ENCODE measurements at places on chromosomes 1 and 21. TPM values are rescaled to one million over a fixed set of nuclear protein-coding genes. Genes with fewer than 3 reads are reported as not detected.

GRCh38 chr21:16194095-16194787 lies 464.5 kb downstream of the USP25 start:
- no peaks in the 10 kb centered on the region for H3K36me3 ChIP-seq
- peaks cover 15% of the 10 kb centered on the region for H3K27me3 ChIP-seq
- no peak for DNase-seq
- no peak overlapping the region for H3K27ac ChIP-seq

- no peak for DNase-seq
- H3K4me1 ChIP-seq = peaks cover 52% of the 10 kb centered on the region
- peaks cover 2% of the 10 kb centered on the region for H3K36me3 ChIP-seq
- peak overlapping the region; percentile 22 for H3K4me3 ChIP-seq
Measured at GRCh38 chr1:228830954-228831481, 95.7 kb downstream of the RHOU start.

GRCh38 chr1:83787246-83787998 lies 211.5 kb downstream of the TTLL7 start:
- no peak for DNase-seq
- H3K36me3 ChIP-seq = peaks cover 1% of the 10 kb centered on the region
- H3K27ac ChIP-seq = no peak overlapping the region
- H3K4me3 ChIP-seq = no peak overlapping the region
- no peaks in the 10 kb centered on the region for H3K4me1 ChIP-seq

The EFNA1 gene
- total RNA-seq = 0.25 TPM

The ASB17 gene
- not detected for total RNA-seq

- peaks cover 4% of the 10 kb centered on the region for H3K36me3 ChIP-seq
- H3K4me1 ChIP-seq = no peaks in the 10 kb centered on the region
- H3K4me3 ChIP-seq = no peak overlapping the region
- H3K27ac ChIP-seq = no peak overlapping the region
Measured at GRCh38 chr1:58539553-58539952, 7.0 kb downstream of the OMA1 start.

The CFHR5 gene
- total RNA-seq = not detected

The MMEL1 gene
- 3.0 TPM for total RNA-seq

The RAB42 gene
- 0.50 TPM for total RNA-seq

- no peaks in the 10 kb centered on the region for H3K36me3 ChIP-seq
- no peak overlapping the region for H3K4me3 ChIP-seq
- no peak overlapping the region for H3K27ac ChIP-seq
- H3K27me3 ChIP-seq = peaks cover 5% of the 10 kb centered on the region
- DNase-seq = no peak
Measured at GRCh38 chr1:233379869-233380438, 52.4 kb downstream of the MAP3K21 start.

- H3K36me3 ChIP-seq = peaks cover 26% of the 10 kb centered on the region
- no peaks in the 10 kb centered on the region for H3K27me3 ChIP-seq
- H3K4me1 ChIP-seq = peaks cover 1% of the 10 kb centered on the region
- H3K27ac ChIP-seq = no peak overlapping the region
- no peak overlapping the region for H3K4me3 ChIP-seq
Measured at GRCh38 chr1:9746651-9747050, 77.1 kb downstream of the CLSTN1 start.

DNA sequence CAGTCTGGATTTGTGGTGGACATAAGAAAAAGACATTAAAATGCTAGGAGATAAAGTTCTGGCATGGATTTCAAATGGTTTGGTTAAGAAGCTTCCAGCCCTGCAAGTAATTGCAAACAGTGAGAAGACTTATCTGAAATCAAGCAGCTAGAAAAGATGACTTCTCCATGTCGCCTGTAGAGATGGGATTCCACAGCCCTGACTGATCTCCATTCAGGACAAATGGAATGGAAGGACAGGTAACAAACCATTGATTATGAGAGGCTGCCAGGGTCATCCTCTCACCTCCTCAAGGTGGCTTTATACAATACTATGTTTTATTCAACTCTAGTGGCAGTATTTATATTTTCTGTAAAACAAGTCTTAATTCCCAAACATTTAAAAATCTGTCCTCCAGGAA lies 237.9 kb downstream of the HLX start:
- H3K4me3 ChIP-seq = no peak overlapping the region
- H3K27me3 ChIP-seq = no peaks in the 10 kb centered on the region
- no peaks in the 10 kb centered on the region for H3K36me3 ChIP-seq

DNA sequence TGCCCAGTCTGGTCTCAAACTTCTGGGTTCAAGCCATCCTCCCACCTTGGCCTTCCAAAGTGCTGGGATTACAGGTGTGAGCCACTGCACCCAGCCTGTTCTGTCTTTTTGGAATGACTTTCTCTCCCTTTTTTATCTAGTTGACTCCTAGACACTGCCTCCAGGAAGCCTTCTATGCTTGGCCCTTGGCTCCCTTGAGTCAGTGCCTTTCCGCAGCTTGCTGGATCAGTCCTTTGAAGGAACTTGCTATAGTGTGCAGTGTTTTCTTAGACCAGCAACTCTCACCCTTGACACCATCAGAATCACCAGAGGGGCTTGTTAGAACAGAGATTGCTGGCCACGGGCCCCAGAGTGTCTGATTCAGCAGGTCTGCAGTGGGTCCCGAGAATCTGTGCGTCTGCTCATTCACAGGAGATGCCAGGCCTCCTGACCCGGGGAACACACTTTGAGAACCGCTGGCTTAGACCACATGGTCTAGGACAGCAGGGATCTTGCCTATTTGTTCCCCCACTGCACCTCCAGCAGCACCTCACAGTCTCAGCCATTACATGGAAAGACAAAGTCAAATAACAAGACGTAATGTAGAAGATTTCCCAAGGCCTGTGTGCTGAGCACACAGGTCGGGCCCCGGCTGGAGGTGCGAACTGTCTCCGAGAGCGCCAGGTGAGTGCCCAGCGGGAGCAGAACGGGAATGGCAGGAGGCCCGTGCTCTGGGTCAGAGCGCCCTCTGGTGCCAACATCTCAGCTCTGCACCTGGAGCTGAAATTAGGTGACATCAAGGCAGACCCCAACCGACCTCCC lies 27.4 kb upstream of the CTPS1 start:
- no peak overlapping the region for H3K4me3 ChIP-seq
- H3K4me1 ChIP-seq = peaks cover 23% of the 10 kb centered on the region
- H3K36me3 ChIP-seq = peaks cover 1% of the 10 kb centered on the region
- H3K27ac ChIP-seq = peak overlapping the region; percentile 19

DNA sequence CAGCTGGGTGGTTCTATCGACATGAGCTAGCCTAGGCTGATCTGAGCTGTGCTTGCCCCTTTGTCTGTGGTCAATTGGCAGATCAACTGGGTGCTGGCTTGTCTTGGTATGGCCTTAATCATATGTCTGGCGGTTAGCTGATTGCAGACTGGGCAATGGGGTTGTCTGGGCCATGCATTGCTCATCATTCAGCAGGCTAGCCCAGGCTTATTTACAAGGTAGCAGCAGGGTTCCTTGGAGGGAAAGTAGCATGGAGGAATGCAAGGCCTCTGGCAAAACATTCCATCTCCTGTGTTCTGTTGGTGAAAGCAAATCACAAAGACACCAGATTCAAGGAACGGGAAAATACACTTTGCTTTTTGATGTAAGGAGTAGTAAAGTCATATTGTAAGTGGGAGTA lies 84.0 kb upstream of the IVNS1ABP start:
- H3K4me3 ChIP-seq = no peak overlapping the region
- H3K4me1 ChIP-seq = peaks cover 31% of the 10 kb centered on the region
- no peak for DNase-seq
- no peaks in the 10 kb centered on the region for H3K27me3 ChIP-seq
- H3K27ac ChIP-seq = no peak overlapping the region

The PRR9 gene
- total RNA-seq = not detected

DNA sequence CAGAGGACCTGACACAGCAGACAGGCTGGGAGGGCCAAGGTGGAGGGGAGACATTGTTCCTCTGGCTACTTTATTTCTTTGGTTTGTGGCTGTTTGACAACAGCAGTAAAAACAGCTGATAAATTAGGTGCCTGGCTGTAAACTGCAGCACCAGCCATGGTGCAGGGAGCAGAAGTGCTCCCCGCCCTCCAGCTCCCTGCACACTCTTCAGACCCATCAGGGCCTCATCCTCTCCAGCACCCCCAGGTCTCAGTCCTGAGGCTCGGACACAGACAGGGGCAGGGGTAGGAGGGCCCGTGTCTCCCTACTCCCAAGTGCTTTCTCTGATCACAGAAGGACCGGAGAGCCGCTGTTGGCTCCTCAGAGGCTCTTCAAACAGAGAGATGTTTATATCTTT lies 17.7 kb upstream of the LRRN2 start:
- no peaks in the 10 kb centered on the region for H3K27me3 ChIP-seq
- H3K4me3 ChIP-seq = no peak overlapping the region
- peaks cover 14% of the 10 kb centered on the region for H3K4me1 ChIP-seq
- no peak for DNase-seq
- H3K27ac ChIP-seq = no peak overlapping the region

GRCh38 chr1:46131712-46132528 lies 509 bp downstream of the PIK3R3 start:
- H3K4me1 ChIP-seq = peaks cover 16% of the 10 kb centered on the region
- no peaks in the 10 kb centered on the region for H3K36me3 ChIP-seq
- peak; percentile 32 for DNase-seq
- H3K27me3 ChIP-seq = peaks cover 70% of the 10 kb centered on the region
- peak overlapping the region; percentile 48 for H3K27ac ChIP-seq

GRCh38 chr1:17878837-17879236 lies 123.7 kb downstream of the ACTL8 start:
- no peaks in the 10 kb centered on the region for H3K36me3 ChIP-seq
- no peaks in the 10 kb centered on the region for H3K27me3 ChIP-seq
- no peak overlapping the region for H3K4me3 ChIP-seq
- H3K27ac ChIP-seq = no peak overlapping the region
- no peaks in the 10 kb centered on the region for H3K4me1 ChIP-seq

GRCh38 chr1:16204634-16205333 lies 7.7 kb downstream of the ARHGEF19 start:
- no peaks in the 10 kb centered on the region for H3K27me3 ChIP-seq
- H3K36me3 ChIP-seq = no peaks in the 10 kb centered on the region
- H3K4me1 ChIP-seq = peaks cover 2% of the 10 kb centered on the region

DNA sequence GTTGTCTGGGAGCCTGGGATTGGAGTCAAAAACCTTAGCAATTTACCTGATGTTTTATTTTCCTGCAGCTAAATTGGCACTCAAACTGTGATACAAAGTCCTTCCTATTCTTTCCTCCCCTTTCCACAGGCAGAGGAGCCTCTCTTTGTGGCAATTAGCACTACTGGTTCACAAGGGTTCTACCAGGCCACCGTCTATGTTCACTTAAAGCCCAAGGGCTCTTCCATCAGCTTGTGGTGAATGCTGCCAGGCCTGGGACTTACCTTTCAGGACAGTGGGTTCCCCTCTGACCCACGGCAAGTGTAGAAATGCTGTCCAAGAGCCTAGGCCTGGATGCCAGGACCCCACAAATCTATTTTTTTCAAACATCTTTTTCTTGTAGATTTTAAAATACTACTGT lies 251.9 kb upstream of the B3GALT2 start:
- DNase-seq = no peak
- peak overlapping the region; percentile 69 for H3K27ac ChIP-seq
- peaks cover 21% of the 10 kb centered on the region for H3K4me1 ChIP-seq
- H3K4me3 ChIP-seq = no peak overlapping the region
- H3K27me3 ChIP-seq = no peaks in the 10 kb centered on the region
